ENCODE measurements at places on chromosomes 11 and 22.
A peak's percentile ranks its signal among the peaks of the same experiment; 100 is the strongest.

GRCh38 chr11:4071914-4072313 lies 22.7 kb upstream of the RRM1 start:
- DNase-seq = no peak

- no peak for DNase-seq
Measured at GRCh38 chr11:10497371-10498021, 42.4 kb downstream of the AMPD3 start.

- DNase-seq = no peak
Measured at GRCh38 chr11:65625628-65626342, 10.2 kb downstream of the PCNX3 start.

DNA sequence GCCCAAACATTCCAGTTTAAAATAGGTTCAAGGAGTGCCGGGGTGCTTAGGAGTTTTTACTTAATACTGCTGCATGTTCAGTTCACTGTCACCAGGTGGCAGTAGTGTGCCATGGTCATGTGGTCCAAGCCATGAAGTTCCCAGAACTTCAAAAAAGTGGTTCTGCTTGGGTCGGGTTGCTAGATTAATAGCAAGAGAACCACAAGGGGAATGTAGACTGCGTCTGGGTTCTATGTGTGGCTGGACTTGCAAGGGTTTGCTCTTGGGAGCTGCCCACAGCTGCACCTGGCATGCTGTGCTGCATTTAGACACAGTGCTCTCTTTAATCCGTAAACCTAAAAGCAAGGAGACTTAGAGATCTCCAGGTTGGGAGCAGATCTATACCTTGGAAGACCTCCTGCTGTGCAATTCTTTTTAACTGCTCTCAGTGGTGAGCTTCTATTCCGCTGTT lies 6.5 kb upstream of the SPON1 start:
- peak; percentile 31 for DNase-seq

- no peak for DNase-seq
Measured at GRCh38 chr22:31586137-31586920, 75.7 kb downstream of the PISD start.

DNA sequence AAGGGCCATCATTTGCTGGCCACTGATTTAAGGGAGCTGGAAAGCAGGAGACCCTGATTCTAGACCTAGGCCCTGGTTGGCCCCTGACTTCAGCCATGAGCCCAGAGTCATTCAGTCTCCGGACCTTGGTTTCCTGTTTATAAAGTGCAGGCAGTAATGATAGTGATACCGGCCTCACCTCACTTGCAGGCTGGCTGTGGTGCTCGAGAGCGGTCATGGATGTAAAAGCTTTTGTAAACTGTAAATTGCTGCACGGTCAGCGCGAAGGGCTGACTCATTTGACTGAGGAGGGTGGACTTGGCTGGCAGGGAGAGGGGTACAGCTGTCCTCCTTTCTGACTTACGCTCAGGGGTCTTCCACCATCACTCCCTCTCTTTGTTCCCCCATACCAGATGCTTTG lies 37.4 kb downstream of the FBLN1 start:
- no peak for DNase-seq

Data from stimulated activated CD4-positive, alpha-beta T cell treated with anti-CD3 and anti-CD28 coated beads, TNF-alpha, amount 100 ng/mL, for 1 hour (primary cell).